NK-92 treated with Interleukin-12 subunit alpha and Interleukin-12 subunit beta, amount 100 ng/mL, for 24 hours (cell line): ENCODE measurements at places on chromosomes 7 and 10.

- no peak for DNase-seq
These were observed 244.6 kb downstream of the SORCS1 start for GRCh38 chr10:106919871-106920282.

- peak; percentile 3 for DNase-seq
These were observed 6.4 kb upstream of the GPR22 start for GRCh38 chr7:107463139-107464078.

- no peak for DNase-seq
These were observed 76.1 kb downstream of the GPR37 start for GRCh38 chr7:124689523-124689922.

DNA sequence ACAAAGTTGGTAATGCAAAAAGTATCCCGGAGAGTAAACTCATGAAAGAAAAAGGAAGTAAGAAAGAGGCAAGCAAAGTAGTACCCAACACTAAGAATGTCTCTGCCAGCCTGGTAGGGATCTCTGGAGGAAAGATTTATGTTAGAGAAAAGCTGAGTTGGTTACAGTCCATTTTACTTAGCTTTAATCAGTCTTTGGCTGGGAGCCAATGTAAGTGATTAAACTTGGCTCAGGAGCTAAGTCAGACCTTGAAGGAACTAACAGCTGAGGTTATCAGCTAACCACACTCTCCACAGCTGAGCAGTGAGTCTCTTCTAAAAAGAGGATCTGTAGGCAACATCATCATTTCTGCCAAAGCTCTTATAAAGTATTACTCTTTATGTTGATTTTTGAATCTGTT, 148.0 kb downstream of the ANKRD7 start:
- DNase-seq: no peak

GRCh38 chr10:125159486-125159931, 854 bp downstream of the CTBP2 start:
- DNase-seq: no peak

DNA sequence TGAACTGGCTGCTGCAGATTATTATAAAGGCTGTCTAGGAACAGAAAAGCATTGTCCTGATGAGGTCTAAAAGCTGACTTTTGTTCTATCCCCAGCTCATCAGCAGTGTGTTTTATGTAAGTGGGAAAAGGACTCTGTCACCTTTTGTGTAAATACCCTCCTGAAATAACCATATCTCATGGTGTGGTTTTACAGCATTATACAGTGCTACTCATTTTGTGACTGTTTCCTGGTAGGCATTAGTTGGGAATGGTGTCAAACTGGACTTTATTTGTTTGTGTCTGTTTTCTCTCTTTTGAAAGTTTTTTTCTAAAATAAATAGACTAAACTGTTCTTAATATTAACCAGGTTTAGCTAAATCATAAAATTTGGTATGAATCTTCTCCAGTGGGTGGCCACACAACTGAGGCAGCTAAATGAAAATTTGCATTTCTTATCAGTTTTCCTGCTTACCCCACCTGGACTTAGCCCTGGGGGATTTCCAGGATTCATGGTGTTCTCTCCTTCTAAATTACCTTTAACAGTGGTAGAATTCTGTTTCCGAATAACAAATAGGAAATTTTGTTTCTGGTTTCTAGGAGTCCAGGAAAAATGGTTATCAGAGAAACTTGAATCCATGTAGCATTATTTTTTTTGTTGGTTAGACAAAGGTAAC, 140.9 kb downstream of the LHFPL3 start:
- no peak for DNase-seq

DNA sequence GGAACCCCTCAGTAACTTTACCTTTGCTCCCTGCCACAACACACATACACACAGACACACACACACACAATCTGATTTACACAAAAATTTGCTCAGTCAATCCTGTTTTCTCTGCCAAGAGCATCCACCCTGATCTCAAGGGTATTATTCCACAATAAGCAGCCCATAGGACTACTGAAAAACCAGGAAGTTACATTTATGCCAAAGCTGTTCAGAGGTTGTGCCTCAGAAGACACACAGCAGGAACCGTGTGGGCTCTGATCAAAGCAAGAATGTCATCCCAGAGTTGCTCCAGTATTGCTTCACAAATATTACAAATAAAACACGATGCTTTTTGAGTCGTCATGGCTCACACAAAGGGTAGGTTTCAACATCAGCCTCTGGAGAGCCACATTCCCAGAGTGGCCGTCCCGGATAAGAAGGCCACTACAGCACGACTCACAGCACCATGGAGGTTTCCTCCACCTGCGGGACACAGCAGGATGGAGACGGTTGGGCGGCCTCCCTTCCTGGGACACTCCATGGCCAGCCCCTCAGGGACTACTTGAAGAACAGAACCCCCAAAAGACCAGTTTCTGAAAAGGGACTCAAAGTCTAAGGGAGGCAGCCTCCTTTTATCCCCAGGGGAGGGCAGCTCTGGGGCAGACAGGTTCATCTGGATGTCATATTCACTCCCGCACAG, 1.6 kb downstream of the AIFM2 start:
- DNase-seq: no peak

GRCh38 chr10:49798275-49798674, 36.2 kb upstream of the OGDHL start:
- no peak for DNase-seq

DNA sequence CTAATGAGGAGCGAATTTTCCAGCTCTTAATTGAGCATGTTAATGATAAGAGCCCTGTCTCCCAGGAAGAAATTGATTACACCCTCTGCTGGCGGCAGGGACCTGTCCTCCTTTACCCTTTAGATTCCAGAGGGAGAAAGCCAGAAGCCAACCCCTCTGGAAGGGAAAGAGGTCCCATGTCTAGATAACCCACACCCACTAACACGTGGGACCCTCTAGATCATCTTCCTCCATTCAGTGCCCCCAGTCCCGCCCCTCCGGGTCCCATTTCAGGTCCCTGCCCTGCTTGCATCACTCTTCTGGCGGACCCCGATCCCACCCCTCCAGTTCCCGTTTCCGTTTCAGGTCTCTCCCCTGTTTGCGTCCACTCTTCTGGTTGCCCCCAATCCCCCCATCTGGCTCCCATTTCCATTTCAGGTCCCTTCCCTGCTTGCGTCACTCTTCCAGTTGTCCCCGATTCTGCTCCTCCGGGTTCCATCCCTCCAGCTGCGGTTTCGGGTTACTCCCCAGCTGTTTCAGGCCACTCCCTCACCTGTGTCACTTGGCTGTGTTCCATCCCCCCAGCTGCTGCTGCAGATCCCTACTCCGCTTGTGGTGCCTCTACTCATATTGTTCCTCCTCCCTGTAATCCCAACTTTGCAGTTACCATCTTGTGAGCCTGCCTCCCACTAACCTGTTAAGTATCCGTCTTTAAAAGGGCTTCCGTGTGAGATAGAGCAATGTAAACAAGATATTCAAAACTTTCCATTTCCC, 202.4 kb downstream of the SH2D4B start:
- no peak for DNase-seq

GRCh38 chr7:46764100-46764936, 817.6 kb downstream of the TNS3 start:
- DNase-seq: no peak

DNA sequence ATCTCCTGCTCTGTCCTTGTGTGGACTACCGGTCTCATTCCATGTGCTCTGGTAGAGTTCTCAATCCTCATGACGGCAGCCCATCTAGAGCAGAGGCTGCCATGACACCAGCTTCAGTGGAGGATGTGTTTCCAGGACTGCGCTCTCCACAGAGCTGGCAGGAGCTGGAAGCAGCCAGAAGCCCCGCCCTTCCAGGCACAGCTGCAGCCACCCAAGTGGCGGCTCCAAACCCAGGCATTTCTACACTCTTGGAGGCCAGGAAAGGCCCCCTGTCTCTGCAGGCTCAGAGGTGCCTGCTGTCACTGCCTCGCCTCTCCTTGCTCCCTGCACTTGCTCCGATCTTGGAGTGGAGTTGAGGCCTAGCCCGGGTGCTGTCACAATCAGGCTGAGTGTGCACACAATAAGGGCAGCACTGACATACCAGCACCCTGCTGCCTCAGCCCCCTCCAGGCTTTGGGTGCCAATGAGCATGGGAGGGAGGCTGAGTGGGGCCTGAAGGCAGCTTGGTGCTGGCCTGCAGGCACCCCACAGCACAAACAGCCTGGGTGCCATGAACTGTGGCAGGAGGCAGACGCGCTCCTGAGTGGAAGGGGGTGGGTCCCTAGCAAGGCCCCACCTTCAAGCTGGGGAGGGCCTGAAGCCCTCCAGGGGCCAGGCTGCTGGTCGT, 122.1 kb downstream of the LRRN3 start:
- no peak for DNase-seq

DNA sequence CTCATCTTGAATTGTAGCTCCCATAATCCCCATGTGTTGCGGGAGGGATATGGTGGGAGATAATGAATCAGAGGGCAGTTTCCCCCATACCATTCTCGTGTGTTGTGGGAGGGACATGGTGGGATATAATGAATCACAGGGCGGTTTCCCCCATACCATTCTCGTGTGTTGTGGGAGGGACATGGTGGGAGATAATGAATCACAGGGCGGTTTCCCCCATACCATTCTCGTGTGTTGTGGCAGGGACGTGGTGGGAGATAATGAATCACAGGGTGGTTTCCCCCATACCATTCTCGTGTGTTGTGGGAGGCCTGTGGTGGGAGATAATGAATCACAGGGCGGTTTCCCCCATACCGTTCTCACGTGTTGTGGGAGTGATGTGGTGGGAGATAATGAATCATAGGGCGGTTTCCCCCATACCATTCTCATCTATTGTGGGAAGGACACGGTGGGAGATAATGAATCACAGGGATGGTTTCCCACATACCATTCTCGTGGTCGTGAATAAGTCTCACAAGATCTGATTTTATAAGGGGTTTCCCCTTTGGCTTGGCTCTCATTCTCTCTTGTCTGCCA, 271.0 kb downstream of the MAD1L1 start:
- DNase-seq: peak; percentile 23

GRCh38 chr10:92696606-92697383, 7.0 kb downstream of the HHEX start:
- no peak for DNase-seq

DNA sequence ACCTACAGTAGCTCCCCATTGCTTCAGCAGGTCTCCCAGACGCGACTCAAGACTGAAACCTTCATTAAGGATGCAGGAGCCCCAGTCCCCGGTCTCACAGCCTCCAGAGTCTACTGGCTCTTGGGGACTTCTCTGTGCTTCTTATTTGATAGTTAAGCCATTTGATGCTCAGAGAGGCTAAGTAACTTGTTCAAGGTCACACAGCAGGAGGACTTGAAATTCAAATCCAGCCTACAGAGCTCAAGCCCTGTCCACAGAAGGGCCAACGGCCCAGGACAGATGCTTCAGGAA, 21.2 kb upstream of the ZMIZ1 start:
- no peak for DNase-seq

- no peak for DNase-seq
These were observed 62.7 kb upstream of the DDC start for GRCh38 chr7:50627824-50628361.

- DNase-seq: no peak
These were observed 144.7 kb downstream of the CYP26A1 start for GRCh38 chr10:93218386-93218785.
